ENCODE measurements at places on chromosomes 4 and X. TPM values are rescaled to one million over a fixed set of nuclear protein-coding genes. Genes with fewer than 3 reads are reported as not detected.

GRCh38 chrX:103498786-103499185 lies 20.5 kb downstream of the RAB40A start:
- DNase-seq = no peak

GRCh38 chrX:32026772-32027171 lies 954.9 kb upstream of the FTHL17 start:
- DNase-seq = no peak

- DNase-seq = no peak
These were observed 10.2 kb upstream of the MSANTD1 start for GRCh38 chr4:3238721-3239120.

DNA sequence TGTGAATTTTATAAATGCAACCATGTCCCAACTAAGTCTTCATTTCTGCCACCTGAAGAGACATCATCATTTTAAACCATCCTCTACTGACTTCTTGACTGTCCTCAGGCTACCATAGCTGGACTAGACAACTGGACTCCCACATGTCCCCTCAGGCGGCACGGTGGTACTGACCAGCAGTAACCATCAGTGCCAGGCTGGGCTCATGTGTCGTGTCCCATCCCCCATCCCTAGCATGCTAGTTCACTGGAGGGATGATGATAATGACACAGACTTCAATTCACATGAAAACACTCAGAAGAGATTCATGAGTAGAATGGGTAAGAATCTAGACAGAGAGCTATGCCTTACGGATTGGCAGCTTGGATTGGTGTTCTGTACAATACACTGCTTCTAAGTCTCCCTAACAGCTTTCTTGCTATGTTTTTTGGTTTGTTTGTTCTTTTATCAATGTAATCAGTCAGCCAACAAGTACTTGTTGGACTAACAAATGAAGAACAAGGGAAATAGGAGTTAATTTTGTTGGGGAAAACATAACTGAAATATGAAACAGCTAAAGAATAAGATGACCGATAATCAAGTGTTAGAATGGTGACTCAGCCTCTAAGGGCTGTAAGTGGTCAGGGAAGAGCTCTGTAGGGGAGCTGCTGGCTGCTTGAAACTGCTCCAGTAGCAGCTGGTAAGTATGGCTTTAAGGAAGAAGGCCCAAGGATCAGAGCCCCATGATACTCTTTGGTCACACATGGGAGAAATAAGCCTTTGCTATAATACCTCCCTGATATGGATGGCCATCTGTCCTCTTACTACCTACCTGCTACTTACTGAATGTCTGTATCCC lies 10.3 kb downstream of the ZDHHC9 start:
- DNase-seq = no peak

GRCh38 chr4:113478032-113478431 lies 283.5 kb downstream of the CAMK2D start:
- no peak for DNase-seq

- peak; percentile 84 for DNase-seq
These were observed 819 bp downstream of the KIAA0232 start for GRCh38 chr4:6783111-6783981.

DNA sequence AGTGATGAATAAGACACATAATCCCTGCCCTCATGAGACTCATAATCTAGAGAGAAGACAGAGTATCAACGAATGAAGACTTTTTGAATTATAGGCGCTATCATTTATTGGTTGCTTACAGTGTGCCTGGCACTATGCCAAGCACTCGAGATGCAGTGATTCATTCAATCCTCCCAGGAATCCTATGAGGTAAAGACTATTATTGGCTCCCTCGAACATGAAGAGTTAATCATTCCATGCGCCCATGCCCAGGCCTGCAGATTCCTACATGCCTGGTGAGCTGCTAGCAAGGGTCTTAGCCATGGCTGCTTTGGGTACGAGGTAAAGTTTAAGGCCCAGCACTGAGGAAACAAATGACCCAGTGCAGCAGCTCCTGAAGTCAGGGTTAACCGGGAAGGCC lies 47.0 kb downstream of the TEX13B start:
- DNase-seq = peak; percentile 9

DNA sequence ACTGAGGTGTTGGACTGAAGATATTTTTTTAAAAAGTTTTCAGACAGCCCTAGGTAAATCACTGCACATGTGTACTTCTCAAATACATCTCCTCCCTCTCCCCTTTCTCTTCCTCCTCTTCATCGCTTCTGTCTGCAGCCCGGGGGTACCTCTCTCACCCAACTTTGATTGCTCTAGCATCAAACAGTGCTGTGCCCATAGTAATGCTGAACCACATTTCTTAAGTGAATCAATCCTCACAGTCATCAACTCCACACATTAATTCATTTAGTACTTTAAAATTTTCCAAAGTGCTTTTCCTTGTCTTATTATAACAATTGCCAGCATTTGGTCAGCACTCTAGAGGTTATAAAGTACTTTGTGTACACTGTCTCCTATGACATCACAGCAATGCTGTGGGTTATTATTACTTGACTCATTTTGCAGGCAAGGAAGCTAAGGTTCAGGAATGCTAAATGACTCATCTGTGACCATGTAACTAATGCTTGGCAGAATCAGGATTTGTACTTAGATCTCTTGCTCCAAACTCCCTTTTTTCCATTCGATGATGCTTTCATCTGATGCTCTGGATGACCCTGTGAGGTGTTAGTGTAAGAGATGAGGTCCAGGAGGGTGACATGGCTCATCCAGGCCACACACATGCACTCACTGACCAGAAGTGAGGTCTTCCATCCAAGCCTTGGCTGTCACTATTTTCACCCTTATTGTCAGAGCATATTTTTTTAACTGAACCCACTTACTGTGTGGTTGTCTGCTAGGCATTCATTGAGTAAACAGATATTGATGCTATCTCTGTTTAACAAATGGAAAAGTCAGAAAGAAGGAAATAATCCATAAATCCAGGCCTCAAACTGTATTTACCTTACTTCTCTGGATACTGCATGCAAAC lies 58.8 kb downstream of the RHOH start:
- peak; percentile 96 for DNase-seq

DNA sequence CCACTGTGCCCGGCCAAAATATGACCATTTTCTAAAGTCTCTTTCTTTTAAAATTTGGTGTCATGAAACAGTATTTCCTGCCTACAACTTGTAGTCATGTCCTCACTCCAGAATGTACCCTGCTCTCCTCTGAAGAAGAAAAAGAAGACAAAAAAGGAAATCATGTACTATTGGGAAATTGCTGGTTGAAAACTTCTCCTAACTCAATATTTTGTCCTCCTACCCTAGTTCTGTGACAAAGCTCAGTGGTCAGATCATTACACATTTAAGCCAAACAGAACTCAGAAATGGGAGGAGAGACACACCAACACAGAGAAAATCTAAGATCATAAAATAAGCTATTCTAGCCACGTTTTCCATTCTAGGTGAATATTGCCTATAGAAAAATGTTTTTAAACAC lies 127.7 kb downstream of the IRF2 start:
- DNase-seq = no peak

DNA sequence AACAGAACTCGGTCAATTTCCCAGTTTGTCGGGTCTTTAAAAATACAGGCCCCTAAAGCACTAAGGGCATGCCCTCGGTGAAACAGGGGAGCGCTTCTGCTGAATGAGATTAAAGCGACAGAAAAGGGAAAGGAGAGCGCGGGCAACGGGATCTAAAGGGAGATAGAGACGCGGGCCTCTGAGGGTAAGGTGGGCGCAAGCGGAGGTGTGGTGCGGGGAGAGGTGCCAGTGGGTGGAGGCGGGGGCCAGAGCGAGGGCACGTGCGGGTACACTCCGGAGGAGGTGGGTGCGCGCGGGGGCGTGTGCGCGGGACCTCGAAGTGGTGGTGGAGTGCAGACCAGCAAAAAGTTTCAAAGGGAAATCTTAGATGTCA lies 787 bp upstream of the TET2 start:
- DNase-seq = peak; percentile 15

DNA sequence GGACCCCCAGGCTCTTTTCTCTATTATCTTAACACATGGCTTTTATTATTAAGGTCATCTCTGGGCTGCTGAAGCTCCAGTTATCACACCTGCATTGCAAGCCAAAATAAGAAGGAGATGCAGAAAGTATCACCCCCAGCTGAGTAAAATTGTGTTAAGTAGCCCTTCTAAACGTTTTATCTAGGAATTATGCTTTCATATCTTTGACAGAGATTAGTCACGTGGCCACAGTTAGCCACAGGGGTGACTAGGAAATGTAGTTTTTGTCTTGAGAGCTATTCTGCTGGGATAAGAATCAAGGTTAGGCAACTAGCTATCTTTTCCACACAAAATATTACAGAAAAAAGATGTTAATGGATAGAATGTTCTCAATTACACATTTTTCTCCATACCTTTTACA lies 102.1 kb downstream of the ANXA3 start:
- peak; percentile 44 for DNase-seq

- DNase-seq = no peak
These were observed 172.8 kb upstream of the NAP1L5 start for GRCh38 chr4:88870428-88870827.

DNA sequence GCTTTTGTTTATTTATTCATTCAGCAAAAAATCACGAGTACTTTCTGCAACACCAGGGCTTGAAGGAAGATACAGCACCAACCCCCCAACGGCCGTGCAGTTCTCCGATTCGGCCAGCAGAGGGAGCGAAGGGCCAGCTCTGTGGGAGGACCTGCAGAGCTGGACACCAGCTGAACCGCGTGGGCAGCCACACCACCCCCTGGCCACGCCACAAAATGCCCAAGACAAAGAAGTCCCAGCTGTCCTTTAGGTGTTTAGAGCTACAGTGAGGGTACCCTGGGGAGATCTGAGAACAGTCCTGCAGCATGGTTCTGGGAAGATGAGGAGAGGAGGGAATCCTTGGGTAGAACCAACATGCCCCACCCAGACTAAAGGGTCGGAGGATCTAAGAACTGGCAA lies 83.1 kb downstream of the RELL1 start:
- DNase-seq = peak; percentile 77

DNA sequence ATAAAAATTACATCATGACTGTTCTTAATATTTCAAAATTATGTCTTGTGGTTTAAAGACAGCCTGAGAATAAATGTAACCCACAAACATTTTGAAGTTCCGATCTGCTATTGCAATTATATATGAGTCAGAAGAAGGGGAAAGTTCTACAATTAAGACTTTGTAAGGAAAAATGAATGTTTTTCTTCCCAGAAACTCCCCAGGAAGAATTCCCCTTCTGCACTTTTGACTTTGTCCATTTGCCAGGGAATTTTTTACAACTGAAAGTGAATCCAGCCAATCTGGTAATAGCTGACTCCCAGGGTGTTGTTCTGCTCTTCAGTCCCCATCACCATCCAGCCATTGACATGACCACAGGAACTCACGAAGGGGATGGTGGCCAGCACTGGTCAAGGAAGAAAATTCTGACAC lies 61.6 kb upstream of the NOCT start:
- peak; percentile 52 for DNase-seq

DNA sequence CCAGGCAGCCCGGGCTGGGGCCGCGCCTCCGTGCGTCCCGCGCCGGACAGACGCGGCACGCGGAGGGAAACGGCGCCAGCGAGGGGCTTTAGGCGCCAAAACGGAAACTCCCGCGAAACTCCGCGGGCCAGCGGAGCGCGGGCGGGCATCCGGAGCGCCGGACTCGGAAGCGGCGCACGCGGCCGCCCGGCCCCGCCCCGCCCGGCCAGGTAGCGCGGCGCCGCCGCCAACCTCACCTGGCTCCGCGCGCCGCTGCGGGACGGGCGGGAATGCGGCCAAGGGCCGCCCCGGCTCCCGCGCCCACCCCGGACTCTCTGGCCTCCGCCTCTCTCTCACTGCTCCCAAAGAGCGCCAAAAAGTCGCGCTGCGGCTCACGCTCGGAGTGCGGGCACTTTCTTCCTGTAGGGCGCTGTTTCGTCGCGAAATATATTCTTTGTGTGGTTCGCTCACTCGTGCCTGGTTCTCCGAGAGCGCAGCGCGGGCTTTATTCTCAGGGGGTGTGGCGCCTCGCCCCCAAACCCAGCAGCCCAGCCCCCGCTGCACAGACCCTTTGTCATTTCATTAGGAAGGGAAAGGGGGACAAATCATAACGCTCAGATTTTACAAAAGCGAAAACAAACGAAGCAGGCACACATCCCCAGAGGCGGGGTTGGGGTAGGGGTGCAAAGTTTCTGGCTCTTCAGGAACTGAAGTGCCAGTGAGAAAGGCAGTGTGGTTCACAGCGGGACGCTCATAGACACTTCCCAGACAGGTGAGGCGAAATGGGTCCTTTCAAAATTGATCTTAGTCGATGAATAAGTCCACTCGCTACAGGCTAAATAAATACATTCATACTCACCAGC lies 961 bp upstream of the MBNL3 start:
- peak; percentile 1 for DNase-seq

DNA sequence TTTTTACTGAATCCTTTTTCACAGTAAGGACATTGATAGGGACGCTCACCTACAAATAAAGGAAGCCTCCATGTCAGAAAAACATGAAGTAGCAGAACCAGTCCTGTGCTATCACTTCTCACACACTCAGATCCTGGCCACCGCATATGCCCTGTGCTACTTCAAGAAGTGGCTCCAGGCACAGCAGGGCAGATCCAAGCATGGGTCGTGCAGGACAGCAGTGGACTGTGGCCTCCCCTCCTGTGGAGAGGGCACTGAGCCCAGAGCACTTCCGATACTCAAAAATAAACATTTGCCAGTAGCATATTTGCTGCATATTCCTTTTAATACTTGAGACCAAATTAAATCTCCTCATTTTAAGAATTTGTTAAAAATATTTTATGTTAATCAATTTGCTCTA lies 167.9 kb downstream of the PRDM5 start:
- DNase-seq = no peak

- peak; percentile 22 for DNase-seq
These were observed 584.2 kb upstream of the FTHL17 start for GRCh38 chrX:31656013-31656412.

DNA sequence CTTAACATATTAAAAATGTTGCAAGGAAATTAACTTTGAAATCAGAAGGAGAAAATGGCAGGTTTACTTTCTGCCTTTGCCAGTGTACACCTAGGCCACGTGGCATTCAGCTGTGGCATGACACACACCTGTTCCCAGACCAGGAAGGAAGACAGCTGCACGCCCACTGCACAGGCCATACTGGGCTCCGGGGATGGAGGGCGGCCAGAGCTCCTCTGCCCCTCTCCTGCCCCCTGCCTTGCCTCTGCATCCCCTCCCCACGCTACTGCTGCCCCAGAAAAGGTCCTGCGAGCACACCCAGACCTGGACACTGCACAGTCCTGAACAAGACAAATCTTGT lies 68.4 kb downstream of the GATB start:
- no peak for DNase-seq

- no peak for DNase-seq
These were observed 126.5 kb downstream of the KIT start for GRCh38 chr4:54784161-54784671.

- DNase-seq = no peak
These were observed 3.2 kb downstream of the CENPC start for GRCh38 chr4:67542076-67542475.

The SLC30A9 gene
- 20.2 TPM for polyA plus RNA-seq

The SPP1 gene
- not detected for polyA plus RNA-seq

The OGT gene
- polyA plus RNA-seq = 141 TPM

The RHOXF2 gene
- not detected for polyA plus RNA-seq

The ETDB gene
- not detected for polyA plus RNA-seq

The CT47B1 gene
- not detected for polyA plus RNA-seq

The RAB39B gene
- polyA plus RNA-seq = not detected

The EREG gene
- polyA plus RNA-seq = not detected

The PDGFC gene
- 1.9 TPM for polyA plus RNA-seq
